Cardiac muscle cell (in vitro differentiated cells and primary cell): ENCODE measurements at places on chromosomes 7 and 10.

DNA sequence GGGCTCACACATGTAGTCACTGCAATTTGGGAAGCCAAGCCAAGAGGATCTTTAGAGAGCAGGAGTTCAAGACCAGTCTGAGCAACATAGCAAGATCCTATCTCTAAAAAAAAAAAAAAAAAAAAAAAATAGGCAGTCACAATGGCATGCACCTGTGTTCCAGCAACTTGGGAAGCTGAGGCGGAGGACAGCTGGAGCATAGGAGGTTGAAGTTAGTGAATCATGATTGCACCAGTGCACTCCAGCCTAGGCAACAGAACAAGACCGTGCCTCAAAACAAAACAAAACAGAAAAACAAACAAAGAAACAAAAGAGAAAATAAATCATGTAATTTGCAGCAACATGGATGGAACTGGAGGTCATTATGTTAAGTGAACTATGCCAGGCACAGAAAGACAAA, 33.6 kb upstream of the BICC1 start:
- no peak overlapping the region for H3K4me3 ChIP-seq
- H3K4me1 ChIP-seq = peaks cover 8% of the 10 kb centered on the region
- H3K27ac ChIP-seq = no peak overlapping the region
- H3K36me3 ChIP-seq = no peaks in the 10 kb centered on the region
- H3K27me3 ChIP-seq = no peaks in the 10 kb centered on the region
- DNase-seq = no peak

- H3K4me1 ChIP-seq = peaks cover 17% of the 10 kb centered on the region
- H3K36me3 ChIP-seq = no peaks in the 10 kb centered on the region
These were observed 186.0 kb downstream of the SEMA3D start for GRCh38 chr7:85000735-85001350.

DNA sequence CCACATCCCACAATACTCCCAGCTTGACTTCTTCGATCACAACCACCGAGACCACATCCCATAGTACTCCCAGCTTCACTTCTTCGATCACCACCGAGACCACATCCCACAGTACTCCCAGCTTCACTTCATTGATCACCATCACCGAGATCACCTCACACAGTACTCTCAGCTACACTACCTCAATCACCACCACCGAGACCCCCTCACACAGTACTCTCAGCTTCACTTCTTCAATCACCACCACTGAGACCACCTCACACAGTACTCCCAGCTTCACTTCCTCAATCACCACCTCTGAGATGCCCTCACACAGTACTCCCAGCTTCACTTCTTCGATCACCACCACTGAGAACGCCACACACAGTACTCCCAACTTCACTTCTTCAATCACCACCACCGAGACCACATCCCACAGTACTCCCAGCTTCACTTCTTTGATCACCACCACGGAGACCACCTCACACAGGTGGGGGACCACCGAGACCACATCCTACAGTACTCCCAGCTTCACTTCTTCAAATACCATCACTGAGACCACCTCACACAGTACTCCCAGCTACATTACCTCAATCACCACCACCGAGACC, 8.6 kb downstream of the MUC3A start:
- no peaks in the 10 kb centered on the region for H3K36me3 ChIP-seq
- no peaks in the 10 kb centered on the region for H3K4me1 ChIP-seq
- peak; percentile 13 for DNase-seq

- no peaks in the 10 kb centered on the region for H3K27me3 ChIP-seq
- H3K4me1 ChIP-seq = peaks cover 4% of the 10 kb centered on the region
- peak; percentile 77 for DNase-seq
- H3K36me3 ChIP-seq = no peaks in the 10 kb centered on the region
These were observed 94.8 kb downstream of the CHN2 start for GRCh38 chr7:29289156-29290021.

- H3K27me3 ChIP-seq = peaks cover 2% of the 10 kb centered on the region
- H3K36me3 ChIP-seq = no peaks in the 10 kb centered on the region
- no peak overlapping the region for H3K27ac ChIP-seq
- no peak for DNase-seq
- no peak overlapping the region for H3K4me3 ChIP-seq
- H3K4me1 ChIP-seq = peaks cover 8% of the 10 kb centered on the region
These were observed 528.9 kb upstream of the NRP1 start for GRCh38 chr10:33863352-33863751.

GRCh38 chr7:155856656-155857055, 44.4 kb upstream of the SHH start:
- no peak for DNase-seq
- H3K27me3 ChIP-seq = no peaks in the 10 kb centered on the region
- H3K4me1 ChIP-seq = no peaks in the 10 kb centered on the region
- H3K36me3 ChIP-seq = no peaks in the 10 kb centered on the region
- no peak overlapping the region for H3K4me3 ChIP-seq

- no peak overlapping the region for H3K27ac ChIP-seq
- no peaks in the 10 kb centered on the region for H3K36me3 ChIP-seq
- H3K27me3 ChIP-seq = no peaks in the 10 kb centered on the region
These were observed 69.3 kb downstream of the MYOF start for GRCh38 chr10:93412801-93413200.

- no peak overlapping the region for H3K27ac ChIP-seq
- no peaks in the 10 kb centered on the region for H3K36me3 ChIP-seq
- H3K4me3 ChIP-seq = no peak overlapping the region
- DNase-seq = no peak
- no peaks in the 10 kb centered on the region for H3K4me1 ChIP-seq
These were observed 636.0 kb upstream of the TPK1 start for GRCh38 chr7:145471883-145472282.

- peak overlapping the region; percentile 53 for H3K27ac ChIP-seq
- peaks cover 53% of the 10 kb centered on the region for H3K4me1 ChIP-seq
- DNase-seq = no peak
- H3K4me3 ChIP-seq = no peak overlapping the region
- H3K27me3 ChIP-seq = no peaks in the 10 kb centered on the region
These were observed 45.9 kb upstream of the BET1 start for GRCh38 chr7:94050046-94050445.
